ENCODE measurements at places on chromosomes 12 and 14.

- DNase-seq: no peak
Observed at GRCh38 chr12:10268037-10268436, 39.6 kb upstream of the KLRD1 start.

DNA sequence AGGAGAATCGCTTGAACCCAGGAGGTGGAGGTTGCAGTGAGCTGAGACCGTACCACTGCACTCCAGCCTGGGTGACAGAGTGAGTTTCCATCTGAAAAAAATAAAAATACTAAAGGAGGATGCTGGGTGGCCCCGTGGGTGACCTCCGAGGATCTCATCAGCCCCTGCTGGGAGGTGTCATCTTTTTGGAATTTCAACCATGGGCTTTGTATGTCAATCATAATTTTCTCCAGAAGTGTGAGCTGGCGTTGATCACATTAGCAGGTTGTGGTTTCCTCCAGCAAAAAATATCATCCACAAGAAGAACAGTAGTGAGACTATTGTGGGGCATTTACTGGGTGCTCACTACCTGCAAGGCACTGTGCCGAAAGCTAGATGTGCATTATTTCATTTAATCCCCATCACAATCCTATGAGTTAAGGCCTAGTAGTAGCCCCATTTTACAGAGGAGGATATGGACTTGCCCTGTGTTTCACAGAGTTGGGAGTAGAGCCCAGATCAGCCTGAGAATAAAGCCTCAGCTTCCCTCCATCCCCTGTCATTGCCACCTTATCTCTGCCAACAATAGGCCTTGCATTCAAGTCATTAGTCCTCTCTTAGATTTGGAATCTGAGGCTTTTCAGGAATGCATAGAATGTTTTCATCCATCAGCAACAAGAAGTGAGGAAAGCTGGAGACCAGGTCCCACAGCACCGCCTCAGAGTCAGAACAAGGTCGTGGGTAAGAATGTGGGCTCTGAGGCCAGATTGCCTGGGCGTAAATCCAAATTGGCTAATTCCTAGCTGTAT, 39.8 kb downstream of the SVOP start:
- no peak for DNase-seq

GRCh38 chr14:72380456-72380855, 448.2 kb downstream of the RGS6 start:
- DNase-seq: no peak

- DNase-seq: no peak
Observed at GRCh38 chr14:92435154-92435553, 78.4 kb upstream of the RIN3 start.

DNA sequence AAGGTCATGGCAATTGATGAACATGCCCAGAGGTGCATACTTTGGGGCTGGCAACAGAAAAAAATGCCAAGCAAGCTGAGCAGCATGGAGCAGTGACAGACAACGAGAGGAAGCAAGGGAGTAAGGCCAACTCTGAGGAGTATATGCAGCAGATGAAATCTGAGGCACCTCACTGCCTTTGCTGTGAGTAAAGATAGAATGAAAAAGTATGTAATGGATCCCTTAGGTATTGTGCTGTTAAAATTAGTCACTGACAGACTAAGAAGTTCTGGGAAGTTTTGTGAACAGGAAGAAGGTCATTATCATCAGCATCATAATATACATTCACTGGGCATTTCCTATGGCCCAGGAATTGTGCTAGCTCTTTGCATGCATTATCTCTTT, 269.9 kb downstream of the DUSP6 start:
- DNase-seq: no peak

DNA sequence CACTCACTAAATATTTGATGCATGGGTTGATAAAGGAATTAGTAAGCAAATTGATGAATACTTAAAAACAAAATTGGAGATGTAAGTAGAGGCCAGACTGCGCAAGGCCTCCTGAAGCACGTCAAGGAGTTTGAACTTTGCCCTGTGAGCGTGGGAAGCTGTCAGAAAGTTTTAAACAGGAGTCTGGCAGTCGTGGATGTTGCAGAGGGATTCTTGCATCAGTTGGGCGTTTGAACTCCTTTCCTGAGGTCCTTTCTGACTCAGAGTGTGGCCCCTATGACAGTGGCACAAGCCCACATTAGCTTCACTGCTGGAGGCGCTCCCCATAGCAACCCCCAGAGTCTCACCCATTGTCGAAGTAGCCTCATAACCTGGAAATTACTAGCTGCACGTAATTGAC, 17.9 kb upstream of the IL22 start:
- DNase-seq: no peak
